ENCODE measurements at places on chromosomes 11 and 22.

DNA sequence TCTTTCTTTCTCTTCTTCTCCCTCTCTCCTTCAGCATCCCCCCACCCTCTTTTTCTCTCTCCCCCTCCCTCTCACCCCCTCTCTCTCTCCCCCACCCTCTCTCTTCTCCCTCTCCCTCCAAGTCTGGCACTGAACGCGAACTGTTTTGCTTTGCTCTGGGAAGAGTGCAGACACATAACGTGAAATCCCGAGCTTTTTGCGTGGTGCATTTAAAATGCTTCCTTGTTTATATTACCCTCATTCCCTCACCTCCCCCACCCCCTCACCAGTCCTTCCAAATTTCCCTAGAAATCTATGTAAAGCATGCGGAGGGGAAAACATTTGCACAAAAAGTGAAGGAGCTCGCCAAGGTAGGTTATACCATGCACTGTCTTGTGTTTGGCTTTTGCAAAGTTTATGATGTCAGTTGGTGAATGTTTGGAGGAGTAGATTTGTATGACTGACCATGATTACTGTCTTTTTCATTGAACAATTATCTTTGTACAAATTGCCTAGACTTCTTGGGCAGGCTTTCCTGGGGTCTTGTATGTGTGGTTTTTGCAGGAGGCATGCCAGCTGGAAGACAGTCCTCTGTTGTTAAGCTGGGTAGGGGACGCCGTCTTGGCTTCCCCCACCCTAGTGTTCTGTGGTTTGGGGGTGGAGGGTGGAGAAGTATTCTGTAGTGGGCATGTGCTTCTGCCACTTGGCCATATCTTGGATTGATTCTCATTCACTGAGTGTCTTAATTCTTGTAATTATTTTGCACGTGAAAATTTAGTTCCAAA is 123.7 kb upstream of the HSD17B12 start:
- DNase-seq, result no peak

- no peak for DNase-seq
These were observed 19.3 kb downstream of the GTPBP1 start for GRCh38 chr22:38724926-38725571.

- DNase-seq, result no peak
These were observed 102.3 kb upstream of the CD44 start for GRCh38 chr11:35036639-35037038.

DNA sequence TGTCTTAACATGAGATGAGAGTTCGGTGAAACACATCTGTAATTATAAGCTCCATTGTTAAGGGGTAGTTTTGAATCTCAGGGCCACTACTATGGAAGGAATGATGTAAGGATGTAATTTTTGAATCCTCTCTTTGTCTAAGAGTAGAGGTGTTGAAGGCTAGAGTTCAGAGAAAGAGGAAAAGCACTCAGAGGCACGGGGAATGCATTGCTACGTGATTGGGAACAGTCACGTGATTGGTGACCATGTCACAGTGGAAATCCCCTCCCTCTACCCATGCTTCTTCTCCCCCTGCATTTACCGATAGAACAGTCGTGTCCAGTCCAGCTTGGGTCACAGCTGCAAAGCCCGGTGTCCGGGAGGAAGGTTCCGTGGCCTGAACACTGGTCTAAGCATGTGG is 230.3 kb upstream of the NARS2 start:
- no peak for DNase-seq

GRCh38 chr11:94171693-94172440 is 43.2 kb downstream of the PANX1 start:
- DNase-seq, result no peak

DNA sequence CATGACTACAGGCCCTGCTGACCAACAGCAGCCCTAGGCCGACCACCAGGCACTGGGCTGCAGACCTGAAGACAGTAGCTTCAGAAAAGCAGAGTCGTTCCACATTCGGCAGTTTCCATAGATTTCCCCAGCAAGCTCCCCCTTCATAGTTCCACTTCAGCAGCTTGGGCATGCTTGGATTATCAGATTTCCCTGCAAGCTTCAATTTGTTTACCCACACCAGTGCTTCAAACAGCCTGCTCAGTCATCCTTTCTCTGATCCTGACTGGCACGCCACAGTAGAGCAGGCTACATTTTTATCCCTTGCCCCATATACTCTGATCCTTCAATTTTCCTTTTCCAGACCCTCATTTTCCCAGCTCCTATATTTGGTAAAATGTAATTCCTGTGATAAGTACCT is 51.1 kb upstream of the CFAP300 start:
- no peak for DNase-seq

- no peak for DNase-seq
These were observed 580.8 kb downstream of the NELL1 start for GRCh38 chr11:21250196-21250595.
